ENCODE measurements at places on chromosomes 6 and 20.

DNA sequence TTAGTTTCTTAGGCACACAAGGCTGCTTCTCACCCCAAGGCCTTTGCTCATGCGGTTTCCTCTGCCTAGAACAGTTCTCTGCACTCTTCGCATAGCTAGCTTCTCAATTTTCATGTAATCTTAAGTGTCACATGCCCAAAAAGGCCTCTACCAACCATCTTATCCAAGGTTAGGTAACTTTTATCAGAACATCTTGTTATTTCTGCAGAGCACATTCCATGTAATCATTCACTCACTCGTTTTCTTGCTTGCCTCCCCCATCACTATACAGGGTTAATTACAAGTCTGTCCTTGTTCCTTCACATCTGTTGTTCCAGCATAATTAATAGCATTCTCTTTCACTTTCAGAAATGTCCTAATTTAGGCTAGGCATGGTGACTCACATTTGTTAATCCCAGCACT lies 53.8 kb downstream of the NCOA6 start:
- DNase-seq: no peak

GRCh38 chr6:132314432-132314831 lies 86.8 kb downstream of the MOXD1 start:
- DNase-seq: no peak

DNA sequence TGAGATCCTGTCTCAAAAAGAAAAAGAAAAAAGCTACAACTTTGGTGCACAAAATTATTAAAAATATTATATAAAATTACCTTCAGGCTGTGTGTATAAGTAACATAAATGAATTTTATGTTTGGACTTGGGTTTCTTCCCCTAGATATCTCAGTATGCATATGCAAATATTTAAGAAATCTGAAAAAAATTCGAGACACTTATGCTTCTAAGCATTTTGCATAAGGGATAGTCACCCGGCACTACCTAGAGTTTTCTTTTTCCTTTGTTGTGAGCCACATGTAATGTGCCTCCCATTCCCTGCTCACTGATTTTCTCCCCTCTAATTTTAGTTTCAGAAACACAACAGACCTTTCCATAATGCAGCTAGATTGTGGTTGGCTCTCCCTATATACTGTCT lies 79.4 kb downstream of the NCOA3 start:
- DNase-seq: no peak

- DNase-seq: no peak
Observed at GRCh38 chr20:16050366-16050765, 522.9 kb downstream of the KIF16B start.

DNA sequence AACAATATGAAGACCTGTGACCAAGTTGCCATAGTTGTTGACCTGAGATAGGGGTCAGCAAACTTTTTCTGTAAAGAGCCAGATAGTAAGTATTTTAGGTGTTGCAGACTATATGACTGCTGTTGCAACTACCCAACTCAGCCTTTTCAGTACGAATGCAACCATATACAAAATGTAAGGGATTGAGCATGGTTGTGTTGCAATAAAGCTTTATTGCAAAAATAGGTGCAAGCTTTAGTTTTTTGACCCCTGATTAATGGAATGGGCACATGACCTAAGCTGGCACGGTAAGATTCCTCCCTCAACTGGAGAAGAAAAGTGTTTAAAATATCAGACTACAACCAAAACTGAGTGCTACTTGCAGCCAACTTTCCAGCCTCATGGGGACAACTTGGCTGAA lies 17.3 kb upstream of the EPM2A start:
- DNase-seq: no peak

DNA sequence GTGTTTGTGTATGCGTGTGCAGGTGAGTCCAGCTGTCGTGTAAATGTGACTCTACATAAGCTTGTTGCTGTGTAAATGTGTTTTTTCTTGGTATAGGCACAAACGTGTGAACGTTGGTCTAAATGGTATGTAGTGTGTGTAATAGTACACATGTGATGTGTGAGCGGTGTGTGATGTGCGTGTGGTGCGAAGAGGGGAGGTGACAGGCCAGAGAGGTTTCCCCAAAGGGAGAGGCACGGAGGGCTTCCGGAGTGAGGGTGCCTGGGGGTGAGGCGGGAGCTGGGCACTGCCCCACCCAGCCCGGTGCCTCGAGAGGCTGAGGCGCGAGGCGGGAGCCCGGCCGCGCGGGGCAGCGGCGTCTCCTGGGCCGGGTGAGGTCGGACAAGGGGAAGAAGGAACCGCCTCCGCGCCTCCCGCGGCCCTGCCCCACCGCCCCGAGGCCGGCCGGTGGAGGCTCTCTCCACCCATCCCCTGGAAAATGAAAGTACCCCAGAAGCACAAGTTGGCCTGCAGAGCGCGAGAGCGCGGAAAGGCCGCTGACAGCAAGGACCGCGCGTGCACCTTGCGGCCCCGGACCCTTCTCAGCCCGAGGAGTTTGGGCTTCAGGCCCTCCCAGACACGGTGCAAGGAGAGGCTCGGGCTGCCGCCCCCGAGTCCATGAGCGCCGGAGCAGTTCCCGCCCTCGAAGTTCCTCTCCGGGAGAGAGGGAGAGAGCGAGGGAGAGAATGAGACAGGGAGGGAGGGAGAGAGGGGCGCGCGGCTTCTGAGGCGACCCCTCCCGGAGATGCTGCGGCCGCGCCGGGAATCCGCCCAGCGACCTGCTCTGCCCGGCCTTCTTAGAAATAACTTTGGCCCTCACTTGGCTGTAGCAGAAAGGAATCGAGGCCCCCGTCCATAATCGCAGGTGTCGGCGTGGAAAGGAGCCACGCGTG lies 43.2 kb upstream of the OSTM1 start:
- DNase-seq: no peak

DNA sequence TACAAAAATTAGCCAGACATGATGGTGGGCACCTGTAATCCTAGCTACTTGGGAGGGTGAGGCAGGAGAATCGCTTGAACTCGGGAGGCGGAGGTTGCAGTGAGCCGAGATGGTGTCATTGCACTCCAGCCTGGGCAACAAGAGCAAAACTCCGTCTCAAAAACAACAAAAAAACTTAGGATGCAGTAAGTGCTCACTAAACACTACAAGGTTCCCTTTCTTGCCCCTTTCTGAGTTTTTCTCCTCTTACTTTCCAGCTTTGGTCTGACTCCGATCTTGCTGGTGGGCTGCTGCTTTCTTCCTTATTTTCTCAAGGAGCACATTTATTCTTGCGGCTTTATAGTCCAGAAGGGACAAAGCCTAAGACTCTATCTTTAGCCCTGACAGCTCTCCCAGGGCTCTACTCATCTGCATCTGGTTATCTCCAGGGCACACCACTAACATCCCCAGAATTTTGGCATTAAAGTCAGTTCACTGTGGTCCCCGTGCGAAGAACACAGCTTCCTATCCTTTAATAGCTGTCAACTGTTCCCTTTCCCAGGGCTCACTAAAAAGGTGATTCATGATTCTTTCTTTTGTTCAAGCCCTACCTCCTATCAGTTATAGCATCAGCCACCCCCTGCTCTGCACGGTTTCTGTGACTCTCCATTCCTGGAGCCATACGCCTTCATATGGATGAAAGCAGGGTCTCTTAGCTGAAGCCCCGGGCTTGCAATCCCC lies 17.1 kb upstream of the RPN2 start:
- DNase-seq: no peak

DNA sequence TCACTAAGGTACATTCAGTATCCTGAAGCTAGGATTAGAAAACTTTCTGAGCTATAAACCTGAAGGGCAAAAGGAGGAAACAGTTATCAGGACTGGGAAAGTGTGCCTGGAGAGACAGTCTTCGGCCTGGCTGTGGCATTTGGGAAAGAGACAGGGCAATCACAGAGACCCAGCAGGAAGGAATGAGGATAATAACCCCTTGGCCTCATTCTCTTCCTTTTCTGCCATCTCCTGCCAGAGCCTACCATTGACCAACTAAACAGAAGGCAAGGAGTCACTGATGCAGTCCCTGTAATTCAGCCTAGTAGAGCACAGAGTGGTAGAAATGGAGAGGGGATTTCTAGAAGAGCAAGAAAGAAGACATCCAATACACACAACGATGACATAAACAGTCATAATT lies 359.4 kb downstream of the HDGFL1 start:
- no peak for DNase-seq

GRCh38 chr6:66865771-66866170 lies 1158.7 kb upstream of the EYS start:
- no peak for DNase-seq

DNA sequence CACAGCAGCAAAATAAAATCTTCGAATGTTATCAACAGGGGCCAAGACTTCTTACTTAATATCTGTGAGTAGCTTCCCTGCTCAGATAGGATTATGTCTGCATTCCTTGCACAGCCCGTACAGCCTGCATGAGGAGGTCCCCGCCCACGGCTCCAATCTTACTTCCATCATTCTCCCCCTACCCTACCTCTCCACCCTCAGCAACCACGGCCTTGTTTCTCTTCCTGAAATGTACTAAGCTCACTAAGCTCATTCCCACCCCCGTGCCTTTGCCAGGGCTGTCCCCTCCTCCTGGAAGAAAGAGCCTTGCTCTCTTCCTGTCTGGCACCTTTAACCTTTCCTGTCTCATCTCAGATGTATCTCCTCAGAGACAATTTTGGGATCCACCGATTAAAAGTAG lies 120.4 kb downstream of the BCAS1 start:
- DNase-seq: no peak

DNA sequence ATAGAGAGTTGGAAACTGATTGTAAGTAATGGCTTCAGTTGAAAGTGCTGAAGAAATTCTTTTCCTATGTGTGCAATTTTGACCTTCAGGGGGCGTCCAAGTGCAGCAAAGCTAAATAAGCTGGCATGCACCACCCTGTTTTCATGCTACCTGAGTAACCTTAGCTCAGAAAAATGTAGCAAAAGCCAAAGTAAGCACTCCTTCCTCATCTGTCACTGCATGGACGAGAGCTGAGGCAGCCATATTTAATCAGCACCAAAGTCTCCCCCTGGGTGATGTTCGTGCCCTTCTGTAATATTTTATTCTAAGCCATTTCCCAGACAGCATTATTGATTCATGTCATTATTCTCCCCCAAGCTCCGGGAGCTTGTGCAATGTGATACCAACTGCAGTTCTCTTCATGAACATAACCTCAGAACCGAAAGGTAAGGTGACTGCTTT lies 123.1 kb downstream of the RPS12 start:
- peak; percentile 42 for DNase-seq

DNA sequence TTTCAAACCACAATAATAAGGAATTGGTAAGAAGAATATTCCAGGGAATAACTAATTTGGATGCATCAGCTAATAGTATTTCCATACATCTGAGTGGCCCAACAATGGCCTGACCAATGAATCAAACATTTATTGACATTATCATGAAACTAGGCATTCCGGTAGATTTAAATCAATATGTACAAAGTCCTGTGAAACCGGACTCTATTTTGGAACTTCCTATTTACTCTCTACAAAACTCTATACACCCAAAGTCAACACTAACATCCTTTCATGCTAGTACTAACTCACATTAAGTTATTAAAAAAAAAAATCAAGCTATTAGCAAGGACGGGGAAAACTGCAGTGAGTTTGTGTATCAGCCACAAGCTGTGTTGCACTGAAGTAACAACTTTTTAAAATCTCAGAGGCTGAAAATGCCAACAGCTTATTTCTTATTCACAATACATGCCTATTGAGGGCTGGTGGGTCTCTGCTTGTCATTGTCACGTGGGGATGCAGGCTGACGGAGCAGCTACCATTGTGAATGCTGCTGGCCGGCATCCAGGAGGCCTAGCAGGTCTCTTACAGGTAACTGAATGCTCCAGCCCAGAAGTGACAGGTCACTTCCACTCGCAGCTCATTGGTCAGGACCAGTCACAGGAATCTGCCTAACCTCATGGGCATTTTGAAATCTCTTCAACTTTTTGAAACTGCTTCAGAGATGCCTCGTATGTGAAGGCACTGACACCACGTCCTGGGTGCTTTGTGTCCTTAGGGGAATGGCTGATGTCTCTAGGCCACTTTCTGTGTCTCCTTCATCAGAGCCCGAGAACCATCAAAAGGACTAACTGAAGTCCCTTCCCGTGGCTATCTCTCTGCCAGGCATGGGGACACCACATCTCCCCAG lies 76.3 kb downstream of the SLC22A23 start:
- DNase-seq: no peak

GRCh38 chr6:15505463-15505918 lies 157.3 kb downstream of the DTNBP1 start:
- DNase-seq: no peak

GRCh38 chr6:5135788-5136376 lies 50.7 kb downstream of the PPP1R3G start:
- DNase-seq: peak; percentile 1

- DNase-seq: no peak
Observed at GRCh38 chr6:167872538-167873210, 46.0 kb downstream of the AFDN start.

DNA sequence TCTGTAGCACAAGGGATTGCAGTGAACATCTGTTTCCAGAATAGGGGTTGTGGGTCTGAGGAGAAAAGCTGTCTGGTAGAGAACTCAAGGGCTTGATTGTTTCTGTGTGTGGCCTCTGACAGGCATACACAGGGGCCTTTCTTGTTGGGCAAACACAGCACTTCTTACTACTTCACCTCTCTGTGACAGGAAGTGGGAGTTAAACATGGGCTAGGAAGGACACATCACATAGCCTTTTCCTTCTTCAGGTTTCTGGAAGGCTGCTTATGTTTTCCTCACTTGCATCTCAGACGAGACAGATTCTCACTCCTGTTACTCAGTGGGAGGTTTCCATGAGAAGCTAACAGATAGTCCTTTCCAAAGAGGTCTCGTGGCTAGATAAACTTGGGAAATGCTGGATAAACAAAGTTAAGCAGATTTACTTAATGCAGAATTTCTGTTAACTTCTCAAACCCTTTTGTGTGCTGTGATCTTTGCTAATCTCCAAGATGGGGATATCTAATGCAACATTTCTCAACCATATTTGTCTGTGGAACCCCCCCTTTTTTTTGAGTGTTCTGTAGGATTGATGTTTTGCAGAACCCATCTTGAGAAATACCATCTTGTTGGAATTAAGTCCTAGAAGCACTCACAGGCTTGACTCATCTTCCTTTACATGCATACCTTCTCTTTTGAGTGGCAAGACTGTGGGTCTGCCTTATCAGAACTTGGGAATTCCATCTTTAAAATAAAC lies 41.9 kb upstream of the RNF8 start:
- no peak for DNase-seq

GRCh38 chr6:168385037-168385759 lies 55.8 kb upstream of the SMOC2 start:
- no peak for DNase-seq

GRCh38 chr6:14174996-14175395 lies 57.4 kb downstream of the CD83 start:
- no peak for DNase-seq

DNA sequence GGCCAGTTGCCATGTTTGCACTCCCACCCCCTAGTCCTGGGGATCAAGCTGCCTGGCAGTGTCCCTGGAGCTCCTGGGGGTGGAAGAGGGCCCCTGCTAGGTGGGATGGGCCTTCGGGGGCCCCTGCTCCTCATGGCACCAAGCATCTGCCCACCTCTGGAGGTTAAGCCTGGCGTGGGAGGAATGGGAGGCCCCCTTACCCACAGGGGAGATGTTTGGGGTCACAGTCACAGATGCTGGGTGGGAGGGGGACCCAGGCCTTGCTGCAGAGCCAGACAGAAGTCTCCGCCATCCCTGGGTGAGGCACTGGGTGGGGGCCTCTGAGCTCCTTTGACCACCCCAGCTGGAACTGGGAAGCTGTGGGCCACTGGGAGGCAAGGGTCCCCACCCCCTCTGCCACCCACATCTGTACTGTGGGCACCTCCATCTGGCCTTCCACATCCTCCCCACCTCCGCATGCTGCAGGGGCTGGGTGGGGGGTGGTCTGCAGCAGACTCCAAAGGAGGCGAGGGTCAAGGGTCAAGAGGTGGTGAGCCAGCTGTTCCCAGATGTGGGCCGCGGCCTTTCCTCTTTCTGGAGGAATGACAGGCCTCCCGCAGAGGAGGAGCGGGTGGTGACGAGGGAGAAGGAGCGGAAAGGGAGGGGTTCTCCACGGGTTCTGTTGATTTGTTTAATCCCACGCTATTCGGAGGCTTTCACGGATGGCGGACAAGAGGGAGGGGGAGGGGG lies 41.5 kb downstream of the YTHDF1 start:
- no peak for DNase-seq

Data from SHP77 treated with DMSO at 0.1 percent for 48 hours (cell line).